ENCODE measurements at places on chromosomes 7 and 10.

GRCh38 chr10:86613096-86613495, 41.3 kb upstream of the OPN4 start:
- no peak for DNase-seq

GRCh38 chr10:22500656-22501340, 155.5 kb downstream of the SPAG6 start:
- no peak for DNase-seq

GRCh38 chr10:6229746-6230145, 27.0 kb downstream of the PFKFB3 start:
- no peak for DNase-seq

DNA sequence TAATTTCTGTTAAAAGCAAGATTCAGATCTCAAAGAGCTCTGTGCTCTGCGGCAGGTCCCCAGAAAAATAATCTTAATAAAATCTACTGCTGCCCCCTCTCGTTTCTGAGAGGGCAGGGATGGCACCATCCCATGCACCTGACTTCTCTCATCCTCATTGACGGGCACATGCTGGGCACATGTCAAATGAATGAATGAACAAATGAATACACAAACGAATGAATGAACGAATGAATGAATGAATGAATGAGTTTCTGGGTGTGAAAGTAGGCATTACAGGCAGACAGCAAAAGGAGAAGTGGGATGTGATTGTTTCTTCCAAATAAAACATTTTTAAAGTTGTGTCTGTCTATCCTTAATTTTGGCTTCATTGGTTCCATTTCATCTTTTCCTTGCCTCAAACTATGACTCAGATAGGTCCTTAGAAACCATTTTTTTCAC, 398.1 kb upstream of the PRKCQ start:
- DNase-seq, result no peak

DNA sequence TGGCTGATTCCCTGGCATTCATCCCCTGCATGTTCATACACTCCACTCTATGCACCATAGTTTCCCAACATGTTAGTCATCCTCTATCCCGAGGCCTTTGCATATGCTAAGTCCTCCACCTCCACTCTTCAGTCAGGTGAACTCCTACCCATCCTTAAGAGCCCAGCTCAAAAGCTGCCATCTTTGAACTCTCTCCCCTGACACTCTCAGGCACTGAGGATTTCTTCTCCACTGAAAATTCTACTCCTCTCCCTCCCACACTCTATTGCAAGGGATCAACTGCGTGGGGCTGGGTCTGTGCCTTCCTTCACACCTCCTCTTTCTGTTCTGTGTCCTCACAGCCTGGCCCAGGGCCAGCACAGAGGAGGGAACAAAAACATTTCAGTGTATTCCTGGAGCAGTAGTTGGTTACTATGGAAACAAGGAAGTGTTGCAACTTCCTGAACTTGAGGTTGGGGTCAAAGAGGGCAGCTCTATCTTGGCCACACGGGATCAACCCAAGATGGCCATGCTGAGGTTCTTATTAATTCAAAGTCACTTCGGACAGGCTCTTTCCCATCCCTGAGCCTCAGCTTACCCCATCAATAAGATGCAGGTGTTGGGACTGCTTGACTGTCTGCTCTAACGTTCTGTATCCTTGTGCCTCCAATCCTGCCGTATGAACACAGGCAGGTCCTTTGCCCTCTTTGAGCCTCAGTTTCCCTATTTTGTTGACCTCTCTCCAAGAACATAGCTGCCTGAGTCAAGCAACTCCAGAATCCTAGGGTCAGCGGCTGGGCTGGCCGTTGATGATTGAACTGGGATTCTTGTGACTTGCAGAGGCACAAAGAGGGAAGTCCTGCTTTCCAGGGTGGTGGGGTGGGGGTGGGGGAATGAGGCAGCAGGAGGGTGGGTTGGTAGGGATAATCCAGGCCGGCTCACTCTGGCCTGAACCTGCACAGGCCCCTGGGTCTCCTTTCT, 15.5 kb downstream of the ZMIZ1 start:
- DNase-seq, result no peak

GRCh38 chr7:94562525-94562924, 52.9 kb downstream of the CASD1 start:
- DNase-seq, result no peak

DNA sequence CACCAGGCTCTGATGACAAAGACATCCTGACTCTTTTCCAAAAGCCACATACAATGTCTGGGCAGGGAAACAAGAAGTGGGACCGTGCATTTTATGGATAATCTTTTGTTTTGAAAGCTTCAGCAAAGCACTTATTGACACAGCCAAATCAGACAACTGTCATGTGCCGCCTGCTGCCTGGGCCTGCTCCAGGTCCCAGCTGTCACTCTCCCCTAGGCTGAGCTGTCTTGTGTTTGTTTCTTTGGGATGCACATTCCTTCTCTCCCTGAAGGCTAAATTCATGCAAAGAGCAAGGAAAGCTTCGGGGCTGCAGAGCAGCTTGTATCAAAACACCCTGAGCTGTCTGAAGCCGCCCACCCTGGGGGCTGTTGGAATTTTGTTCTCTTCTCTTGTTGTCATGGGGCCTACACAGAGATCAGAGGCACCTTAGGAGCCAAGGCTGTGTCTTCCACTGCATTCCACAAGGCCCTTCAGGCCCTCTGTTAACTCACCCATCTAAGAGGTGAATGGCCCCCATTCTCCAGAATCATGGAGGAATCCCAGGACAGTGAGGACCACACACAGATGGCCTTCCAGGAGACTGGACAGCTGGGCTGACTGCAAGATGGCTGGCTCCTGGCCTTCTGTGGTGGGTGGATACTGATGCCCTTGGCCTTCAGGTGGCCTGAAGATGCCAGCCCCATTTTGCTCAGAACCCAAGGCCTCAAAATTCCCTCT, 17.8 kb upstream of the SLC18A2 start:
- no peak for DNase-seq

DNA sequence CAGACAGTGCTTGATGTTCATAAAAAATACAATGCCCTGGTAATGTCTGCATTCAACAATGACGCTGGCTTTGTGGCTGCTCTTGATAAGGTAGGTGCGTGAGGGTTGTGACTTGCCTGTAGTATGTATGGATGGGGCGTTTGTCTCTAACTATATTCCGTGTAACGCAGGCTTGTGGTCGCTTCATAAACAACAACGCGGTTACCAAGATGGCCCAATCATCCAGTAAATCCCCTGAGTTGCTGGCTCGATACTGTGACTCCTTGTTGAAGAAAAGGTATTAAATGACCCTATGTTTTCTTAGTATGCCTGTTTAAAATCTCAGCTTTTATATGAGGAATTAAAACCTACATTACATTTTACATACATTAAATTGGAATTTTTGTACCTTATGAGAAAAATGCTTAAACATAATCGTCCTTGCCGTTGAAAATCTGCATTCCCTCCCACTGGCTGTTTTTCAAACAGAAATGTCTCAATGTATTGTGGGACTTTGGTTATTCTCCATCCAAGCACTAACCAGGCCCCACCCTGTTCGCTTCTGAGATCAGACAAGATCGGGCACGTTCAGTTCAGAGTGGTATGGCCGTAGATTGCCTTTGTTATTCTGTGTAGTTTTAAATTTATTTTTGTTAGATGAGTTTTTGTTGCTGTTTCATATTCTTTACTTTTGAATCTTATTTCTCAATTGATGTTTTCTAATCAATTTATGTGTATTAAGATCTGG, 85.3 kb downstream of the CUL1 start:
- DNase-seq, result no peak

DNA sequence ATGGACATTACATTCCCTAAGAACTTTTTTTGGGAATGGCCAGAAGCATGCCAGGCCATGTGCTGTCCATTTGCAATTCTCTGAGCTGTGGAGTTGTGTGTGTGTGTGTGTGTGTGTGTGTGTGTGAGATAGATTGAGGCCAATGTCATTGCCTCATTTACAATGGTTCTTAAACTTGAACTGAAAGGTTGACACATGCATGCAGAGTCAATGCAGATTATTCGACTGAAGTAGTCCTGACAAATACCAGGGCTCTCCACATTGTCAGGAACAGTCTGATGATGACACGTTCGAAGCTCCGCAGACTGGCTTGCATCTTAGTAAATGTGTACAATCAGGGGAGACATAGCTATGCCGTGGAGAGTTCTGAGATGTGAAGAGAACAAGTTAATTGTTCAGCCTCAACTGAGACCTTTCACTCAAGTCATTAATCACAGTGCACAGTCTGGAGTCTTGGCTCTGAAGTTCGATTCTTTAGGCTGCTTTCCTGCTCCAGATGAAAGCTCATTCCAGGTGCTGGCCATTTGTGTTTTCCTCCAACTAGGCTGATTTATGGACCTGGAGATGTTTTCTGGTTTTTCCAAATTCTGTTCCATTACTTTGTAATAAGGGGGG, 921.9 kb downstream of the LRMDA start:
- no peak for DNase-seq

GRCh38 chr7:116771640-116772039, 90.7 kb upstream of the CAPZA2 start:
- DNase-seq, result no peak

- DNase-seq, result no peak
Measured at GRCh38 chr7:37732253-37732652, 48.7 kb downstream of the GPR141 start.
